Renal cortex interstitium (tissue), 15 donors: ENCODE measurements at places on chromosomes 16 and 17. TPM values are rescaled to one million over a fixed set of nuclear protein-coding genes. Genes with fewer than 3 reads are reported as not detected.

ATP1B2 gene
- polyA plus RNA-seq = 22.9 TPM

WNT3 gene
- 2.0 TPM for polyA plus RNA-seq

AOC2 gene
- 1.1 TPM for polyA plus RNA-seq

CD79B gene
- polyA plus RNA-seq = 2.1 TPM

TK2 gene
- 46.3 TPM for polyA plus RNA-seq

TBX2 gene
- polyA plus RNA-seq = 99.3 TPM

DNA sequence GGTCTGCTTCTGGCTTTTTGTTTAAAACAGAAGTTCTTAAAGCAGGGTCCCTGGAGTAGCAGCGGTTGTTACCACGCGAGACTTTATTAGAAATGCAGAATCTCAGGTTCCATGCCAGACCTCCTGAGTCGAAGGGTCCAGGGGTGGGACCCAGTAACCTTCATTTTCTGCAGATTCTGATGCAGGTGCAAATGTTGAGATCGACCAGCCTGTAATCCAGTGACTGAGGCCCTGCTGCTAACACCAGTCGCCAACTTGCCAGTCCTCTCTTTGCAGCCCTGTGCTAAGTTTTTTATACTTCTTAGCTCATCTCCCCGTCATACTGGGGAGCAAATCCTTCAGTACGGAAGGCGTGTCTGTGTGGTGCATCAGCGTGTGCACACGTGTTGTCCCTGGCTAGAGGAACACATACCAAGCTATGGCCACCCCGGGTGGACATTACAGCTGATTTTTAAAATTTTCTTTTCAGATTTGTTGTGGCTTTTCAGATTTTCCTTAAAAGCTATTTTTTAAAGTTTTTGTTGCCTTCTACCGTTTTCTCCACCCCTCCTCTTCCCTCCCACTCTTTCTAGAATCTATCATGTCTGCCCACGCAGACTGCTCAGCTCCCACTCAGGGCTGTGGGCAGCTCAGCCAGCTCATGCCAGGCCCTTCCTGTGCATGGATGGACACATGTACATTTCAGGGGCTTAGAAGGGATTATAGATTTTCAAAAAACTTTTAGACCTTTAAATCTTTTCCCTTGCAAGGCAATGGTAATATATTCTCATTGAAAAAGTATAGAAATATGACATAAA, 57.7 kb downstream of the MEAK7 start:
- DNase-seq = no peak

GRCh38 chr17:81371910-81372760, 23.1 kb upstream of the BAHCC1 start:
- no peak for DNase-seq

DNA sequence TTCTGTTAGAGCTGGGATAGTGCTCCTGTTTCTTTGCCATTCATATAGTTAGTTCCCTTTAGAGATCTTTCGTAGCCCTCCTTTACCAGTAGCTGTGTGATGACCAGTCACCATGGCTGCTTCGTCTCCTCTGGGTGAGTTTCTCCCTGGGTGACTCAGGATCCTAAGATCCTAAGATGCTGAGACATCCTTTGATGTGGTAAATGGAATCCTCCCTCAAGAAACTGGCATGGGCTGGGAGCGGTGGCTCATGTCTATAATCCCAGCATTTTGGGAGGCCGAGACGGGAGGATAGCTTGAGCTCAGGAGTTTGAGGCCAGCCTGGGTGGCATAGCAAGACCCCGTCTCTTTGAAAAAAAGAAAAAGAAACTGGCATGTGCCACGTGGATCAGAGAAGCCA, 5.9 kb downstream of the PHAF1 start:
- DNase-seq = no peak

DNA sequence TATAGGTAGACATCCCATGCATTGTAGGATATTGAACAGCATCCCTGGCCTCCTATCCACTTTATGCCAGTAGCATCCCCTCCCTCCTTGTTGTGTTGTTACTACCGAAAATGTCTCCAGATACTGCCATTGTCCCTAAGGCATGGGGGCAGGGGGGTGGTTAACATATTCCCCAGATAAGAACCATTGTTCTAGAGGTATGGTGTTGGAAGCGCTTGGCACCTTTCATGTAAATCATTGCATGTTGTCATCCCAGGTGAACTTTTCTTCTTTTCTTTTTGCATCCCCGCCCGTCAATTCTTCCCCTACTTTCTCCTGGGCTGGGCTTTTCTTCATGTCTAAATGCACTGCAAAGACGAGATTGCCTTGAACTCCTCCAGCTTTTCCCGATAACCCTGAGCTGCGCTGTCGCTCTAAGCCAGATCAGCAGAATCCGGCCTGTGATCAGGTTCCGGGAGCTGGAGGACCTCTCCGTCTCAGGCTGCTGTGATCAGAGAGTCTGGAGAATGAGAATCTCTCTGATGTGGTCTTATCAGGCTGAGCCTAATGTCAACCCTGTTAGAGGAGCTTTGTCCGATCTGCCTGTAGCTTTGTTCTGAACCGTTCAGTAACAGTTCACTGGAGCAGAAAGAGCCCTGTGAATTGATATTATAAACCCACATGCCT, 76.2 kb downstream of the RBFOX1 start:
- DNase-seq = peak; percentile 2

- DNase-seq = no peak
These were observed 13.5 kb downstream of the SCO1 start for GRCh38 chr17:10683853-10684252.

GRCh38 chr17:17081304-17081940, 39.2 kb downstream of the MPRIP start:
- DNase-seq = no peak

DNA sequence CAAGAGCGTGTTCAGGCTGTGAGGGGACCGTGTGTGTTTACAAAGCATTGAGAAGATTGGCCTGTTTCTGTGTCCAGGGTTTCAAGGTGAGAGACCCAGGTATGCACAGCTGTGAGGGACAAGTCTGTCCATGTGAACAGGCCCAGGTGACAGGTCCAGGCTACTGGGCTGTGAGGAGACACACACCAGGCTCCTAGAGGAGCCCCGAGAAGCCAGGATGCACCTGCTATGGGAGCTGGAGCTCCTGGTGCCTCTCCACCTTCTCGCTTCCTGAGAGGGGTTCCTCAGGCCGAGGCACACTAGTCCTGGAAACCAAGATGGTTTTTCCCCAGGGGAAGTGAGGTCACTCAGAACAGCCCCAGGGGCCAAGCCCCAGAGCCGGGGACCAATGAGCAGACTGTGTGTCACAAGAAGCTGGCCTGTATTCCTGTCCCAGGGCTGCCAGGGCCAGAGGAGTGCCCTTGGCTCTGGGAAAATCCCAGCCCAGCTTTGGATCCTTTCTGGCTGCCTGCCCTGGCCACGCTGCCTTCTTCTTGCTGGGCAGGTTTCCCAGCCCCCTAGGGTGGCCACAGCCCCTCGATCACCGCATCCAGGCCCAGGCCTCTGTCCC, 153.4 kb upstream of the PLCG2 start:
- no peak for DNase-seq

DNA sequence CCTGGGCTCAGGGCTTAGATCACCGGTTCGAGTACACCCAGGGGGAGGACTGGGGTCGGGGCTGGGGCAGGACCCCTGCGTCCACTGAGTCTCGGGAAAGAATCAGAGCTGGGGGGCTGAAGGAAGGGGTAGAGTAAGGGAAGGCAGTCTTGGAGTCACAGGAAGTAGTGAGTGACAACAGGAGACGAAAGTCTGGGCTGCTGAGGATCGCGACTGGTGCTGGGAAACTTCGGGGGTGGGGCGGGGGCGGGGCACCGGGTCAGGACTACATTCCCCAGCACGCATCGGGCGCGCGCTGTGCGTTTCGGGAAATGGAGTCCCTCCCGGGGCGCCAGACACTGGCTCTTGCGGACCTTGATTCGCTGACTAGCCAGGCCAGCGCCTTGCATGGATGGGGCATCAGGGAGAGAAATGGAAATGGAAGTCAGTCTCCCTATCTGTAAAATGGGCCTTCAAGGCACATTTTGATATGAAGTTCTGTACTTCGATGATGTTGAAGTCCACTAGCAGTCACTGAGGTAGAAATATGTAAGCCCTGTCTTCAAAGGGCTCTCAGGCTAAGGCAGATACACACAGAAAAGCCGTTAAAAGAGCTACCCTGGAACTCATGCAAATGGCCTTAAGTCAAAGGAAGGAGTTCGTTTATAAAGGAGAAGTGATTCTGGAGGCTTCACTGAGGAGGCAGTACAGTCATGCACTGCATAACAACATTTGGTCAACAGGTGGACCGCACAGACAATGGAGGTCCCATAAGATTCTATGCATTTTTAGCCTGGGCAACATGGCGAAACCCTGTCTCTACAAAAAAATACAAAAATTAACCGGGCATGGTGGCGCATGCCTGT, 697 bp downstream of the CTF1 start:
- peak; percentile 74 for DNase-seq

GRCh38 chr16:8577678-8578304, 12.5 kb downstream of the TMEM114 start:
- no peak for DNase-seq

- DNase-seq = no peak
These were observed at the start of gene CRHR1 for GRCh38 chr17:45784293-45784740. Gene CRHR1, plus strand, starts transcription at chr17:45784320. Its CDS starts 225 bp downstream, at chr17:45784545.

DNA sequence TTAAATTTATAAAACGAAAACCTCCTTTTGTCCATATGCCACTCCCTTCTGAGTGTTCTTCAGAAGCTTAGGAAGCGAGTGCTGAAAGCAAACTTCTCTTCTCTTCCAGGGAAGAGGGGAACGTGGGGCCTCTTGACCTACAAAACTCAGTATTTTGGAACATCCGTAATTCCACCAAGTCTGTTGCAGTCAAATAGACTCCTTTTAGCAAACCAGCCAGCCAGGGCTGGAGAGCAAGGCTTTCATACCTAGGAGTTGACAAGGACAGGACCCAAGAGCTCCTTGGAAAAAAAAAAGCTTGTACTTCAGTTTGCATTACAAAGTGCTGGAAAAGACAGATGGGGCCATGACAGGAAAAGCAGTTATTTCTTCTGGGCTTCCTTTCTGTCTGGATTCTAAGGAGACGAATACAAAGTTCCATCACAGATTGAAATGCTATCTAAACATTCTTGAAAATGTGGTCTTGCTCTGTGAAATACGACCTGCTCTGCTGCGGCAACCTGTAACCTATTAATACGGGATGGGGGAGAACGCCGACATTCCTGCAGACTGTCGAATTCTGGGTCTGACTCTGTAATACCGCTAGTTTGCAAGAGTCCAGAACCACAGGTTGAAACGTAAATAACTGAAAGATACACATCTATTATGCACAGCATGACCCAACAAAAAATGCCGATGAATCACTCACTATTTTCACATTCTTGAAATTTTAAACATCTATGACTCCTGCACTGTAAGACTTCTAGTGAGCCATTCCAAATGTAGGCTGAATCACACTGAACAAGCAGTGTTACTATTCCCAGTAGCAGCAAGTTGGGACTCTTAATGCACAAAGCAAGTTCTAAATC, 20.6 kb downstream of the VPS53 start:
- DNase-seq = no peak

- DNase-seq = no peak
These were observed 53.9 kb downstream of the NKD1 start for GRCh38 chr16:50602126-50602525.

- no peak for DNase-seq
These were observed 17.4 kb downstream of the CRK start for GRCh38 chr17:1438593-1439083.

DNA sequence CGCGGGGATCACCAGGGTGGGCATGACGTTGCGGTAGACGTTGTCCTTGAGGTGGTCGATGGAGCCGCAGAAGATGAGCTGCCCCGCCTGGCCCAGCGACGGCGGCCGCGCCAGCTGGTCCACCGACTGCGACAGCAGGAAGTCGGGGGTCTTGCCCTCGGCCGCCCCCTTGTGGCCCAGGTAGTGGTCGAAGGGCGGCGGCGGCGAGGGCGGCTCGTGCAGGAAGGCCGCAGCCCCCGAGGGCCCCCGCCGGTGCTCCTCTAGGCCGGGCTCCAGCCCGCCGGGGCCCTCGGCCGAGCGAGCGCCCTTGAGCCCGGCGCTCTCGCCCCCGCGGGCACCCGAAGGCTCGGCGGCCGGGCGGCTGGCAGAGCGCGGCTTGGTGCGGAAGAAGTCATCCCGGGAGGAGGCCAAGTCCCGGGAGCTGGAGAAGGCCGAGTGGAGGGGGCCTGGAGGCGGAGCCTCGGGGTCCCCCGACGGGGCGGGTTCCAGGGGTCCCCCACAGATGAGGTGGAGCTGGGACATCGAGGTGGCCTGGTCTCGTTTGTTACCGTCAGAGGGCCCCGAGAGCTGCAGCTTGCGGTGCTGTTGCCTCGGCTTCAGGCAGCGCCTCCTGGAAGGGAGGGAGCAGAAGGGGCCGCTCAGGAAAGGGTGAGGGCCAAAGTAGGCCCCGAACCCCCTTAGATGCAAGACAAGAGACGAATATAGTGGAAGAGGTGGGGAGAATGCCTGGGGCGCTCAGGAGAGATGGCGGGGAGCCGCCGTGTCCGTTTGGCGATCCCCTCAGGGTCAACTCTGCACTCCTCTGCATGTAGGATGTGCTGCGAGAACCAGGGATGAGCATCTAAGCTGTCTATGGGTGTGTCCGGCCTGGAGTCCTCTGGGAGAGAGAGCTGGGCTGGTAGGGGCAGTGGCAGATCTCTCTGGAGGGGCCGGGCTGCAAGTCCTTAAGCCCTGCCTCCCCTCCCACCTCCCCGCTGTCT, 8.8 kb downstream of the FAM171A2 start:
- DNase-seq = no peak

DNA sequence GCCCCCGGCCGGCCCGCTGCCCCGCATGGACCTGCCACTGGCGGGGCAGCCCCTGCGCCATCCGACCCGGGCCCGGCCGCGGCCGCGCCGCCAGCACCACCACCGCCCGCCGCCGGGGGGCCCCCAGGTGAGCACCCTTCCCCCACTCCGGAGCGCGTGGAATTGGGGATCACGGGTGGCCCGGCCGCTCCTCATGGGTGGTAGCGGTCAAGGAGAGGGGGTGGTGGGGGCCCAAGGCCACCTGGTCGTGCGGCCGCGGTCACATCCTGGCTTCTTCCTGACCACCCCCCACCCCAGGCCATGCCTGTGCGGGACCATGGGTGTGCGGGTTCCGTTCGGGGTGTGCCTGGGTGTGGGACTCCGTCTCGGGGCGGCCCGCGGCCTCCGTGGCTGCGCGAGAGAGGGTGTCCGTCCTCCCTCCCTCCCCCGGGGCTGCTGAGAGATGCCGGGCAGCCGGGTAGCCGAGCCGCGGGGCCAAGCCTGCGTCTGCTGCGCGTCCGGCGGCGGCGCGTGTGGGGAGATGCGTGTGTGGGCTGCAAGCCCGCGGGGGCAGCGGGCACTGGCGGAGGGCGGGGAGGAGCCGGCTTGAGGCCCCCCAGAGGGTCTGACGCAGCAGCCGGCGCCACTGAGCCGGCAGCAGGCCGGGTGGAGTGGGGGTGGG, 6.8 kb downstream of the ACD start:
- no peak for DNase-seq

- no peak for DNase-seq
These were observed 12.8 kb upstream of the GFAP start for GRCh38 chr17:44928136-44928535.

DNA sequence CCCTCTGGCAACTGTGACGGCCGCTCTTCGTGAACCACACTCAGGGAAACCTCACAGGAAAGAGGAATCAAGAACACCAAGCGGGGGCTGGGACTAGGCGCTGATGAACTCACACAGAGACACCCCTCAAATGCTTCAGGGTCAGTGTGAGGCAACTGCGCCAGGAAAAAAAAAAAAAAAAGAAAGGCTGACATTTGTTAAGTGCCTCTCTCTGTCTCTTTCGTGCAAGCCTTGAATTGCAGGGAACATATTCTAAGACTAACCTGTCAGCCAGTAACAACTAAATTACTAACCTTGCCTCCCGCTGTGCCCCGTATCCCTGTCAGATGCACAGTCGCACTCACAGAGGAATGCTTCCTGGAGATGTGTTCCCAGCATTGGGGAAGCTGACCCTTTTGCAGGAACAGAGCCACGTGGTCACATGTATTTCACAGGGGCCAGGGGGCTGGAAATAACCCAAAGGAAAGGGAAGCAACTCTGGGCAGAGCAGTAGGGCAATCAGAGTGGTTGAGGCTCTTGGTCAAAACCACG, 247.8 kb downstream of the XYLT1 start:
- DNase-seq = no peak

GRCh38 chr17:28569446-28569845, 1.9 kb downstream of the PIGS start:
- no peak for DNase-seq
